ENCODE measurements at places on chromosomes 6 and 20.

DNA sequence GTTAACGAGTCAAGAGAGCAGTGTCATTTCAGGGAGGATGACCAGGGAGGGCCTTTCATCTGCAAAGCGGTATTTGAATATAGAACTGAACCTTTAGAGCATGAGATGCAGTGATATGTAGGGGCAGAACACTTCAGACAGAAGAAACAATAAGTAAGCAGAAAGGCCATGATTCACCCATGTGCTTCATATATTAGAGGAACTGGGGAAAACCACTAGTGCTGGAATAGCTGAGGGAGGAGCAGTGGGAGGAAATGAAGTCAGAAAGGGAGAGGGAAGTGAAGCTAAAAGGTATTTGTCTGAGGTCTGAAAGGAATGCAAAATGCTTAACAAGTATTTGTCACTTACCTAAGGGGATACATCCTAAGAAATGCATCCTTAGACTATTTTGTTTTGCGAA is 391.2 kb downstream of the ADGRB3 start:
- no peak for DNase-seq

GRCh38 chr6:36677753-36678487 is 594 bp upstream of the CDKN1A start:
- no peak for DNase-seq

DNA sequence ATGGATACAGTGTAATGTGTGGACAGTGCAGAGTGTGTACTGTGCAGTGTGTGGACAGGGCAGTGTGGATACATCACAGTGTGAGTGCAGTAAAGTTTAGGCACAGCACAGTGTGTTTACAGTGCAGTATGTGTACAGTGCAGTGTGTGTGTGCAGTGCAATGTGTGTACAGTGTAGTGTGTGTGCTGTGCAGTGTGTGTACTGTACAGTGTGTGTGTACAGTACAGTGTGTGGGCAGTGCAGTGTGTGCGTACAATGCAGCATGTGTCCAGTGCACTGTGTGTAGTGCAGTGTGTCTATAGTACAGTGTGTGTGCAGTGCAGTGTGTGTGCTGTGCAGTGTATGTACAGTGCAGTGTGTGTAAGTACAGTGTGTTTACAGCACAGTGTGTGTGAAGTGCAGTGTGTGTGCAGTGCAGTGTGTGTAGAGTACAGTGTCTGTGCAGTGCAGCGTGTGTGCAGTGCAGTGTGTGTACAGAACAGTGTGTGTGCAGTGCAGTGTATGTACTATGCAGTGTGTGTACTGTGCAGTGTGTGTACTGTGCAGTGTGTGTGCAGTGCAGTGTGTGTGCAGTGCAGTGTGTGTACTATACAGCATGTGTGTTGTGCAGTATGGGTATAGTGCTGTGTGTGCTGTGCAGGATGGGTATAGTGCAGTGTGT is 385.2 kb downstream of the KIF16B start:
- DNase-seq: no peak

- no peak for DNase-seq
Measured at GRCh38 chr6:13296536-13296997, 31.8 kb downstream of the TBC1D7 start.

- DNase-seq: no peak
Measured at GRCh38 chr6:107712665-107713551, 111.2 kb downstream of the SCML4 start.

- DNase-seq: no peak
Measured at GRCh38 chr20:18637224-18637623, 49.4 kb downstream of the DTD1 start.

GRCh38 chr6:124487623-124488431 is 474.4 kb upstream of the RNF217 start:
- DNase-seq: no peak

- DNase-seq: no peak
Measured at GRCh38 chr6:117165911-117166499, 99.4 kb upstream of the VGLL2 start.

GRCh38 chr6:88910922-88911778 is 52.3 kb downstream of the RNGTT start:
- DNase-seq: no peak

GRCh38 chr20:16388731-16389130 is 184.5 kb downstream of the KIF16B start:
- DNase-seq: no peak

- no peak for DNase-seq
Measured at GRCh38 chr6:49110916-49111315, 352.1 kb downstream of the MMUT start.

GRCh38 chr20:49303065-49303552 is 25.3 kb upstream of the ZNFX1 start:
- DNase-seq: no peak

GRCh38 chr6:83313882-83314281 is 117.0 kb downstream of the ME1 start:
- DNase-seq: no peak

DNA sequence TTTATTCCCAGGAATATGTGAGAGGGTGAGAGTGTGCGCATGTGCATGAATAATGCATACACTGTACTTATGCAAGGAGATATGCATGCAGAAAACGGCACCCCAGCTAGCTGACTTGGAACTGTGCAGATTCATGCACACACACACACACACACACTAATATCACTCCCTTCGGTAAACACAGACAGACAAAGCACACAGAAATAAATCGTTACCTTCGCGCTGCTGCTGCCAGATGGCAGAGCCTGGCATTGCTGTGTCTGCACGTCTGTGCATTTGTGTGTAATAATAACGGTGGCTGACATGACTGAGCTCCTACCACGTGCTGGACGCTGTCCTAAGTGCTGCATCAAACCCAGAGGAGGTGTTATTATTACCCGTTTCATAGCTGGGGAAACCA is 36.8 kb downstream of the PREX1 start:
- DNase-seq: no peak

- DNase-seq: peak; percentile 90
Measured at GRCh38 chr20:58650776-58651558, at the start of gene STX16. Gene STX16 (plus strand): TSS chr20:58651283. CDS start chr20:58652007, 724 bp downstream.

GRCh38 chr6:167925026-167925425 is 72.4 kb upstream of the KIF25 start:
- no peak for DNase-seq

Measured in left ventricle myocardium inferior (tissue), 1 donor.